ENCODE measurements at places on chromosomes 16 and 17.

DNA sequence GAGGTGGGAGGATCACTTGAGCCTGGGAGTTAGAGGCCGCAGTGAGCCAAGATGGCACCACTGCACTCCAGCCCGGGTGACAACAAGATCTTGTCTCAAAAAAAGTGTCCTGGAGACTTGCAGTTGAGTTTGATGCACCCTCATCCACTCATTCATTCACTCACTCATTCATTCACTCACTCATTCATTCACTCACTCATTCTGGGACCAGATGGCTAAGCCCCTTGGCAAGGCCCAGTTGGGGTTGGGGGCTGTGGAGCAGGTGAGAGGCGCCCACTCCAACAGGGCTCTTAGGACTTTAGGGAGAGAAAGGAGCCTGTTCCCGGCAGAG is 1.1 kb upstream of the AATK start:
- DNase-seq, result no peak

DNA sequence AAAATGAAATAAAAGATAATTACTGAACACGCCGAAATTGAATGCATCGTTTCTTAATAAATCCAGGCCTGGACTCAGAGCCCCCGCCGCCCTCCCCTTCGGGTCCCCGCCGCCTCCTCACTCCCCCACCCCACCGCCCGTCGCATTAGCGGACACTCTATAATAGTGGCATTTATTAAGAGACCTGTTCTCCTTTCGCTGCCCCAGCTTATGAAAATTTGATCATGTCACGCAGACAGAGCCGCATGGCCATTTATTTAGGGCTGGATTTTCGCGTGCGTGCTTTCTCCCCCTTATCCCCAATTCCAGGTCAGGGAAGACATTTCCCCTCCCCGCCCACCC is 6.3 kb upstream of the HOXB2 start:
- no peak for DNase-seq

- DNase-seq, result no peak
Measured at GRCh38 chr17:77721846-77722160, 236.7 kb upstream of the TNRC6C start.

DNA sequence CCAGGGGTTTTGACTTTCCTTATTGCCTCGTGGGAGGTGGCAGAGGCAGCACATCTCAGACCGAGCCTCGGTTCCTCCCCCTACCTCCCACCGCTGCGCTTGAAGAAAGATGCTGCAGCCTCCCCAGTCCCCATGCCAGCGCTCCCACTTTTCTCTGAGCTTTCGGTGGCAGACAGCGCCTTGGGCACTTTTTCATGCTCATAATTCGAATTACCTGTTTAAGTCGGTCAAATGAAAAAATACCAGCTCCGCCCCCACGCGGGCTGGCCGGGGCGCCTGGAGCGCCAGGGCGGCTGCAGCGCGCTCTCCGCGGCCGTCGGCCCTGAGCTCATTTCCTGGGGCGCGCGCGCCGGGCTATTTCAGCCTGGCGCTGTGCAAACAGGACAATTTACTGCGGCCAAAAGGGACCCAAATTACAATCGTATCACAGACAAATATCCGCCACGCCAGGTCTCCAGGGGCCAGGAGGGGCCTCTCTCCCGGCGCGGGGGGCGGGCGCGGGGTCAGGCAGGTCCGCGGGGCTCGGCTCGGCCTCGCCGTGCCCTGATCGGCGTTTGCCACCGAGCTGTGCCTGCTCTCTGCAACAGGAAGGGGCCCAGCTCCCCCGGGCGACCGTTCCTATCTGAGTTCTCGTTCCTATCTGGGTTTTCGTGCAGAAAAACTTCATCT is 45.0 kb downstream of the SOST start:
- no peak for DNase-seq

GRCh38 chr16:19432429-19432828 is 14.7 kb downstream of the TMC5 start:
- no peak for DNase-seq

- no peak for DNase-seq
Measured at GRCh38 chr16:49377196-49377755, 3.7 kb downstream of the C16orf78 start.

- DNase-seq, result no peak
Measured at GRCh38 chr16:27446721-27447120, 44.7 kb downstream of the IL21R start.

GRCh38 chr16:333406-334094 is 19.0 kb downstream of the AXIN1 start:
- no peak for DNase-seq

DNA sequence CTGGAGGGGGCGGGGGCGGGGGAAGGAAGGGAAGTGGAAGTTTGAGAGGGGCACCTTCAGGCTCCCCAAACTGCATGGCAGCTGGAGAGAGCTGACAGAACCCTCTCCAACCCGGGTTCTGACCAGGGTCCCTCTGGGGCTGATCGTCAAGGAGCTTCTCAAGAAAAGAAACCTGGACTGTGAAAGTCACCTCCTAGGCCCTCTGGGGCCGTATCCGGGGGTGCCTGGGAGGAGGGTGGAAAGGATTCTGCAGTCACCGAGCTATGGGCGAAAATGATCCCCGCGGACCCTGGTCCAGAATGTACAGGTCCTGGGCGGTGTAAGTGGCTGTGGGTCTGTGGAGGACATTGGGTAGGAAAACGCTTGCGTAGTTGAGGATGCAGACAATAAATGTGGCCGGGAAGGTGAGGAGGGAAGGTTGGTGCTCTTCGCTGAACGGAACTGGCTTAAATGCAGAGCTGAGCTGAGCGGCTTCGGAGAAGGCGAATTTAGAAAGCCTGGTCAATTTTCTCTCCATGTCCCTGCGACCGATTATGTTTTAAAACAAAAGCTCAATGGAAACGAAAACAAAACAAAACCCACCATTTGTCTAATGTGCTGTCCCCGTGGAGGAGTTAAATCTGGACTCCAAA is 3.6 kb upstream of the LHX1 start:
- DNase-seq, result no peak

GRCh38 chr16:27598931-27599565 is 49.1 kb downstream of the KATNIP start:
- no peak for DNase-seq

DNA sequence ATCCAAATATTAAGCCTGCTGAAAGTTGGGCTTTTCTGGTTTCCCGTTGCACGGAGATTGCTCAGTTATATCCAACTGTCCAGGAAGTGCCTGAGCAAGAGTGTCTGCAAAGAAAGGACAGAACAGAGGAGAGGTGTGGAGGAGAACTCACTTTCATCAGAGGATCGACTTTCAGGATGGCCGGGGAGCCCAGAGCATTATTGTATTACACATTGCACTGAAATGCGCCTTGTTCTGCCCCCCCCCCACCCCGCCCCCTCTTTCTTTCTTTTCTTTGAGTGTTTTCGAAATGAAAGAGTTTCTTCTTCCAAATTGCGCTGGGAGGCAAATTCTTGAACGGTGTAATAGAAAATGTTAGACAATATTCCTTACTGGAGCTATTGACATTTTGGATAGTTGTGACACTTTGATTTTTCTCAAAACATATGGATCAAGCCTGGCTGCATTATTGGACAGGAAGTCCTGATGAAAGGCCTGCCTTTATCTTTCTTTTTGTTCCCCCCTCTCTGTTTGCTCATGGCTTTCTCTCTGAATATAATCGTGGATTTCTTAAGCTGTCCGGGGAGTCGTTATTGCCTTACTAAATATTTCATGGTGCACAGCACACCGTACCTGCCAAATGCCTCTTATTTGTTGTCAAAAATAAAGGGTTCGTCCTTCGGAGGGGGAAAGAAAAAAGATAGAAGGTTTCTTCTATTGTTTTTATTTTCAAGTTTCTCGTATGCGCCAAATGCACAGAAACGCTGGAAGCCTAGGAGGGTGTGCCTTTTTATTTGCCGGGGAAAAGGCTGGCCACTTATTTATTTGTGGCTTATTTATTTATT is 110.8 kb downstream of the IRX3 start:
- no peak for DNase-seq

DNA sequence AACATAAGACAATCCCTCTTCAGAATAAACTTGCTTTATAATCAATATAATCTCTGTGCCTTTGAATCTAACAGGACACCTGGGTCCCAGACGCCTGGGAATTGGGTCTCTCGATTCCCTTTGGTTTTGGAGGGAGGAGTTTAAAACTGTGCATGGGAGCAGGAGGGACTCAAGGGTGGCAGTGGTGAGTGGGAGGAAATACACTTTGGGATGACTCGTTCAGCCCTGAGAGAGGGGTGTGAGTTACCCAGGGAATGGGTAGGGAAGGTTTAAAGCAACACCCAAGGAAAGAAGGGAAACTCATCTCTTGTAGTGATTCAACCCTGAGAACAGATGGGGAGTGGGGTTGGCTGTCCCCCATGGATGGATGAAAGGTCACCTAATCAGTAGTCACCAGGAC is 1.6 kb downstream of the RANGRF start:
- no peak for DNase-seq

- no peak for DNase-seq
Measured at GRCh38 chr16:3058139-3059030, 7.1 kb upstream of the IL32 start.

GRCh38 chr17:4980644-4981216 is 6.7 kb downstream of the CAMTA2 start:
- no peak for DNase-seq

DNA sequence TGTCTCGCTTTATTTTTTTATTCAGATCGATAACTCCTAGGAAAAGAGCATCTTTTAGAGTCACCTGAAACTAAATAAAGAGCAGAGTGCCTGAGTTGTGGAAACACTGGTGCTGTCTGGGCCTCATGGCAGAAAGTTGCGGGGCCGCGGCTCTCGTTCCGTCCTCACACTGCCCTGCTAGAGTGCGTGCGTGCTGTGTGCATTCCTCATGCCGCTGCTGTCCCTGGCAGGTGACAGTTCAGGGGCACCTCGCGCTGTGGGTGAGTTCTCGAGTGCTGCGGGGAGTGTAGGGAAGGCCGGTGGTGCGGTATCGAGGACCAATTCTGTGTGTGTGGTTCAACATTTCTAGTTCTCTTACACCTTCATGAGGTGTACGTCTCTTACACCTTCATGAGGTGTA is 136.6 kb downstream of the RPTOR start:
- no peak for DNase-seq

GRCh38 chr16:3137267-3137666 is 2.4 kb downstream of the ZNF213 start:
- DNase-seq, result no peak

GRCh38 chr17:21034340-21035235 is 8.2 kb downstream of the USP22 start:
- no peak for DNase-seq

GRCh38 chr16:14028202-14028601 is 42.9 kb upstream of the MRTFB start:
- DNase-seq, result no peak

DNA sequence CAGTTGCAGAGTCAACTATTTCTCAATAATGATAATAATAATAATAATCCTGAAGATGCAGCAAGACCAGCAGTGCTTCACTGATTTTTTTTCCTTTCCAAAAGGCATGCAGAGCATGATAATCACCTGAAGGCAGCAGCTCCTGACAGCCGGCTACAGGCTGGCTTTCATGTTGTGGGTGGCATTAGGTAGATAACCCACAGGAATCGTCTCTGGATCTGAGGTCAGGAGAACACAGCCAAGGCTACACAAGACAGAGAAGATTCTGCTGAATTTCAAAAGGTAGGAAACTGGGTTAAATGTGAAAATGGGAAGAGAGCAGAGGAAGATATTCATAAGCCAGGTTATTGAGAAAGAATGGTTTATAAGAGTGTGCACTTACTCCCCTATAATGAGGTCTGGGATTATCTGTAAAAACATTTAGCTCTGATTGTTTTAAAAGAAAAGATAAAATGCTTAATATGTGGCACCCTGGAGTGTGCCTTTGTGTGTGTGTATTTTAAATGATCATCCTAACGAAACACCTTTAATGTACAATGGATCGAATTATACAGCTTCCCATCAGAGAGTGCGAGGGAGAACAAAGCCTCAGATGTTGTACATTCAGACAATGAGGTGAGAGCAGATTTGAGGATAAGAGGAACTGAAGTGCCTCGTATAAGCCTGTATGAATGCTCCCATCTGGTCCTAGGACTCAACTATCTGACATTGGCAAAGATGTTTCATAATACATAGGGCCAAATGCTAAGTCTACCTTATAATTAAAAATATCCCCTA is 273.1 kb downstream of the PHKB start:
- DNase-seq, result no peak

DNA sequence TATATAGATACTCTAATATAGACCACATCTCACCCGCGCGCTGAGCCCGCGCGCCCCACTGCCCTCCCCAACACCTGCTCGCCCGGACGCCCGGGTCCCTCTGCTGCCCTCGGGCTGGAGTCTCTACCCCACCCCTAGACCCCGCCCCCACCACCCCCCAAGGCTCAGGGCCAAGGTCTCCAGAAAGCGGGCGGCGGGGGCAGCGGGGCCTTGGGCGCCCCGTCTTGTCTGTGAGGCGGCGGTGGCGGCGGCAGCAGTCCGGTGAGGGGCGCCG is 2.6 kb downstream of the HES7 start:
- no peak for DNase-seq

DNA sequence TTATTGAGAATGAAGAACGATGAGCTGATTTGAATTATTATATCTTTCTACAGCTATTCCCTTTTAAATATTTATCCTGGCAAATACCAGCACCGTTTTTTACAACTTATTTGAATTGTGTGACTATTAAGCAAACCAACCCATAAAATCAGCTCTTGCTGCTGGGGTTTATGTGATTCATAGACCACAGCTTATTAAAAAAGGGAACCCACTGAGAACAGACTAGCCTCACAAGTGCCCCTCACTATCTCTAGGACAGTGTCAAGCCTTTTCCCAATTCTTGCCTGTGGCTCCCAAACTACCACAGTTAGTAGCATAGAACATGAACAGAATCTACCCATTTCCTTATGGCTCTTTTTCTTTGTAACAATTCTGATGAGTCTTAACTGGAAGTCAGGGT is 6.1 kb upstream of the LIG3 start:
- DNase-seq, result no peak

DNA sequence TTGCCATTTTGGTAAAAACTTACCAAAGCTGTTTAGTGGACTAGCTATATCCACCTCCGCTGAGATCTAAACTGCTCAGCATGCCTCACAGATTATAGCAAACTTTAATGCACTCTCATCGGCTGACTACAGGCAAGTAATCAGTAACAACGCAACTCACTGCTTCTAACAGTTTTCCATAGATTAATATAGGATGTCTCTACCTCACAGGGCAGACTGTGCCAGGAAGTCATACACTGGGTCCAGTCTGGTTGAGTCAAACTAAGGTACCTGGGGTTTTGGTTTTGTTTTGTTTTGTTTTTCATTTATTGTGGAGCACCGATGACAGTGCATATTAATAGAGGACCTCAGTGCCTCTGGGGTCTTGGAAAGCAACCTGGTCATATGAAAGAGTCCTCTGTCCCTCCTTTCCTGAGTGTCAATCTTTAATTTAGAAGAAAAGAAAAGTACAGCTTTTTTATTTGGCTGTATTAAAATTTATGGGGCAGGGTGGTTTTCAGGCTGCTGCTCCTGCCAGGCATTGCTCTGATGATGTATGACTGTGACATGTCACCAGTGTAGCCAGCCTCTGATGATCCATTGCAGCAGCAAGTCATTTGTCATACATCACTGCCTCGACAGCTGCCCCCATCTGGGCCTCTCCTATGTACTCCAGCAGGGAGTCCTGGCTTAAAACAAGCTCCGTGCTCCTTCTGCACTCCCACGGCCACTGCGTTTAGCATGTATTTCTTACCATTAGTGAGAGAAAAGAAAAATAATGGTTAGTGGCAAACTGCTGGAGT is 854.1 kb downstream of the KCNJ2 start:
- no peak for DNase-seq

GRCh38 chr17:8728251-8728938 is 16.2 kb downstream of the CCDC42 start:
- no peak for DNase-seq

Measured in hippocampal formation (tissue), 2 donors.